Chondrocyte (in vitro differentiated cells): ENCODE measurements at places on chromosomes 11 and 22. TPM values are rescaled to one million over a fixed set of nuclear protein-coding genes. Genes with fewer than 3 reads are reported as not detected.

DNA sequence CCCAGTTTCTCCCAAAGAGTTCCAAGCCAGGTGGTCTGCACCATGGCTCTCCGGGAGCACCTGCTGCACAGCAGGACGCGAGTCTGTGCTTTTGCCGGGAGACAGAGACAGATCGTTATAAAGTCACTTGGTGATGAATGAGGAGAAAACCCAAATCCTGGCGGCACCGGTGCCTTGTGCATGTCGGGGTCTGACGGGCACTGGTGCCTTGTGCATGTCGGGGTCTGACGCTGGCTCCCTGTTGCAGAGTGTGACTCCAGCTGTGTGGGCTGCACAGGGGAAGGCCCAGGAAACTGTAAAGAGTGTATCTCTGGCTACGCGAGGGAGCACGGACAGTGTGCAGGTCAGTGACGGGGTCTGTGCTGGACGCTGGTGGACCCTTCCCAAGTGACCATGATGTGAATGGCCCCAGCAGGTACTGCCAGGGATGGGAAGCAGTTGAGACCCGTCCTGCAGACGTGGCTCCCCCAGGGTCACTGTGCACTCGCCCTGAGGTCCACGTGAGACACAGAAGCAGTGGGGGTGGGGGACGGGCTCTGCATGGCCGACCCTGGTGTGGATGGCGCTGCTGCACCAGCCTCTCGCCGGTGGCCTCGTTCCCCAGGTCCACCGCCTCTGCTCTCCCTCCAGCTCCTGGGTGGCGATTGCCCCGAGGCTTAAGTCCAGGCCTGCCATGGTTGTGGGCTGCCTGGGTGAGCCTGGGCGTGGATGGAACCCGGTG, 5.8 kb downstream of the CRELD2 start:
- DNase-seq = no peak
- peaks cover 7% of the 10 kb centered on the region for H3K4me1 ChIP-seq

GRCh38 chr11:70908223-70908622, 344.2 kb downstream of the SHANK2 start:
- H3K4me1 ChIP-seq = no peaks in the 10 kb centered on the region
- peaks cover under 1% of the 10 kb centered on the region for H3K27me3 ChIP-seq
- no peaks in the 10 kb centered on the region for H3K36me3 ChIP-seq
- no peak overlapping the region for H3K4me3 ChIP-seq

Gene EHF
- not detected in 3 replicates for total RNA-seq

Gene SPON1
- total RNA-seq = 0.10 TPM in 1 of 3 replicates, not detected in the others

Gene CCND1
- total RNA-seq = 129 to 300 TPM (median 130 TPM) in 3 replicates

Gene OR5M3
- total RNA-seq = not detected in 3 replicates
